Osteoblast (primary cell): ENCODE measurements at places on chromosomes 5 and 9.

- H3K27ac ChIP-seq: no peak overlapping the region
- no peak overlapping the region for H3K4me3 ChIP-seq
- H3K27me3 ChIP-seq: no peaks in the 10 kb centered on the region
- no peaks in the 10 kb centered on the region for H3K36me3 ChIP-seq
Observed at GRCh38 chr5:40150896-40151295, 528.8 kb upstream of the PTGER4 start.

GRCh38 chr9:129306318-129306973 lies 128.4 kb upstream of the IER5L start:
- H3K27me3 ChIP-seq: no peaks in the 10 kb centered on the region
- no peak for DNase-seq
- no peak overlapping the region for H3K4me3 ChIP-seq
- H3K4me1 ChIP-seq: peaks cover 7% of the 10 kb centered on the region
- H3K27ac ChIP-seq: no peak overlapping the region
- H3K36me3 ChIP-seq: no peaks in the 10 kb centered on the region

DNA sequence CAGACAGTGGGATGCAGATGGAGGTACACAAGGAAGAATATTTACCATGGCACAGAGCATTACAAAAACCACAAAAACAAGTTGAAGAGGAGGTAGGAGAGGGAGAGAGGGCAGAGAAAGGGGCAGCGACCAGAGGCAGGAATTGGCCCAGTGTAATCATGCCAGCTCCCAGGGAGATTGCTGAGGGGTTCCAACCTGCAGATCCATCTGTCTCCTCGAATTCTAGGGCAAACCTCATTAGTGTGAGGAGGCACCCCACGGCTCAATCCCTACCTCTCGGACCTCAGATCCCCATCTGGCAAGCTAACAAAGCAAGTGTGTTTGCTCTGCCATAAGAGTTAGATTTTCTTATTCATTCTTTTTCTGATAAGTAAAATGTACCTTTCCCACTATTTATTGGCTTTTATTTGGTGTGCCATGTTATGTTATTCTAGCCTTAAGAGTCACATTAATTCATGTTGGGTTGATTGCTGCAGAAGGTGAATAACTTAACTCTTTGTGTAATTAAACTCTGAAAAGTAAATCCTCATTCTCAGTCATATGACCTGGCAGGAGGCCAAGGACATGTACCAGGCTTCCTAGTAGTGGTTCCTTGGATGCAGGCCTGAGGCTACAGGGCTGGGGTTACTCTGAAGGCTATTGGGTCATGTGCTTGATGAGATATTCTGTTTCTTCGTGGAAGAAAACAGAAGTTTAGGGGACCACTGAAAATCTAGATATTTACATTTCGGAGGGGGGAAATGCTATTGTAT lies 315.2 kb upstream of the ATP10B start:
- H3K27me3 ChIP-seq: no peaks in the 10 kb centered on the region
- no peak overlapping the region for H3K27ac ChIP-seq
- no peaks in the 10 kb centered on the region for H3K4me1 ChIP-seq
- DNase-seq: no peak
- H3K4me3 ChIP-seq: no peak overlapping the region

GRCh38 chr9:80922544-80922943 lies 766.8 kb downstream of the TLE1 start:
- no peak overlapping the region for H3K27ac ChIP-seq
- H3K4me1 ChIP-seq: no peaks in the 10 kb centered on the region
- H3K27me3 ChIP-seq: no peaks in the 10 kb centered on the region
- H3K36me3 ChIP-seq: no peaks in the 10 kb centered on the region
- no peak for DNase-seq

- H3K27me3 ChIP-seq: no peaks in the 10 kb centered on the region
- H3K27ac ChIP-seq: peak overlapping the region; percentile 91
- peaks cover 32% of the 10 kb centered on the region for H3K4me1 ChIP-seq
- DNase-seq: peak; percentile 91
- no peak overlapping the region for H3K4me3 ChIP-seq
Observed at GRCh38 chr5:137470111-137470920, 28.8 kb downstream of the SPOCK1 start.
